Activated naive CD8-positive, alpha-beta T cell treated with anti-CD3 and anti-CD28 coated beads for 36 hours (primary cell): ENCODE measurements at places on chromosomes 5 and 9. TPM values are rescaled to one million over a fixed set of nuclear protein-coding genes. Genes with fewer than 3 reads are reported as not detected.

DNA sequence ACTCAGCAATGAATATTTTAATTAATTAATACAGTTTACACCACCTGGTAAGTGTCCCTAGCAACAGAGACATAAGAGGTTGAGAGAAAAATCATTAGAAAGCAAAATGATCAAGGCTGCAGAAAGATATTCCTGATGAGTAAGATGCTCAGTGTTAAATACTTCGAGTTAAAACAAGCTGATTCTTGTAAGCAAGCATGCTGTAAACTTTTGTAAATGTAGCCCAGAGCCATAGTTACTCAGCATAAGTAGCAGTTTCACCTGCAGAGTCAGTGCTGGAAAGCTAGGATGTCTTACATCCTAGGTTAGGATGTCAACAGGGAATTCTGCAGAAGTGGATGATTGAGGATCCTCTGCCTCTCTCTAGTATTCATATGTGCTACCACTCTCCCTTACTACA, 4.2 kb downstream of the PRKACG start:
- H3K36me3 ChIP-seq, result no peaks in the 10 kb centered on the region
- peaks cover 7% of the 10 kb centered on the region for H3K4me1 ChIP-seq
- H3K27me3 ChIP-seq, result peaks cover 30% of the 10 kb centered on the region
- no peak overlapping the region for H3K4me3 ChIP-seq
- DNase-seq, result no peak

DNA sequence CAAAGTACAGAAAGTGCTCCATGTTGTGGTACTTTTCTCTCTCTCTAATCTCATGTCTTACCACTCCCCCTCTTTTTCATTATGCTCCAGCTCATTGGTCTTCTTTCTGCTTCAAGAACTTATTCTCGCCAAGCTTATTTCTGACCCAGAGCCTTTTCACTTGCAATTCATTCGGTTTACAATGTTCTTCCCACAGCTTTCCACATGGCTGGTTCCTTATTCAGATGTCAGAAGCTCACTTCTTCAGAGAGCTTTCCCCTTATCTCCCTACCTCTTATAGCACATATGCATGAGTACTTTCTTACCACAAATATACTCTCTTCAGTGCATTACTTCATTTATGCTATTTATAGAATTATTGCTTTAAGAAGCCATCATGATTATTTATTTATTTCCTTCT, 338.8 kb upstream of the ATP10B start:
- no peaks in the 10 kb centered on the region for H3K27me3 ChIP-seq
- no peaks in the 10 kb centered on the region for H3K36me3 ChIP-seq
- no peak for DNase-seq
- no peak overlapping the region for H3K4me3 ChIP-seq
- no peaks in the 10 kb centered on the region for H3K4me1 ChIP-seq

GRCh38 chr9:114720086-114720676, 38.2 kb upstream of the TEX48 start:
- no peak overlapping the region for H3K4me3 ChIP-seq
- H3K27me3 ChIP-seq, result peaks cover 4% of the 10 kb centered on the region
- no peak for DNase-seq
- peaks cover 47% of the 10 kb centered on the region for H3K36me3 ChIP-seq
- peak overlapping the region; percentile 95 for H3K27ac ChIP-seq

DNA sequence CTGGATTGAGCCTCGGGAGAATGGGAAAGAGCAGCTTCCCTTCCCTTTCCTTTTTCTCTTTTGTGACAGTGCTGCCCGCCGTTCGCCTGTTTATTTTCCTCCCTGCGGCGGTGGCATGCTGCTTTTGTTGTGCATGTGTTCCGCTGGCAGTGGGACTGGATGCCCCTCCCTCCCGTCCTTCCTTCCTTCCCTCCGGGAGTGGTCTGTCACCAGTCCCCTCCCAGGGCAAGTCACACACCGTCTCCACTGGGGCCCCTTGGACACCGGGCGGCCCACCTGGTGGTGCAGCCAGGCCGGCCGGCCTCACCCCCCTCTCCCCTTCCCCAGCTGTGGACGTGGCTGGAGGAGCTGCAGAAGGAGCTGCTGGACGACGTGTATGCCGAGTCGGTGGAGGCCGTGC, 214.7 kb downstream of the TRIO start:
- no peaks in the 10 kb centered on the region for H3K27me3 ChIP-seq
- DNase-seq, result no peak
- no peak overlapping the region for H3K4me3 ChIP-seq
- H3K27ac ChIP-seq, result no peak overlapping the region
- H3K36me3 ChIP-seq, result no peaks in the 10 kb centered on the region

GRCh38 chr5:27325513-27325912, 287.1 kb upstream of the CDH9 start:
- H3K36me3 ChIP-seq, result no peaks in the 10 kb centered on the region
- no peak for DNase-seq
- peak overlapping the region; percentile 43 for H3K27ac ChIP-seq
- no peaks in the 10 kb centered on the region for H3K4me1 ChIP-seq

GRCh38 chr5:54807421-54807820, 178.0 kb downstream of the ESM1 start:
- DNase-seq, result no peak
- no peaks in the 10 kb centered on the region for H3K27me3 ChIP-seq
- H3K36me3 ChIP-seq, result no peaks in the 10 kb centered on the region
- peaks cover 20% of the 10 kb centered on the region for H3K4me1 ChIP-seq

- peaks cover 11% of the 10 kb centered on the region for H3K27me3 ChIP-seq
- no peak for DNase-seq
- H3K36me3 ChIP-seq, result no peaks in the 10 kb centered on the region
- no peak overlapping the region for H3K27ac ChIP-seq
- H3K4me1 ChIP-seq, result no peaks in the 10 kb centered on the region
Observed at GRCh38 chr9:8734760-8735159, 935.2 kb upstream of the DMAC1 start.

GRCh38 chr5:143131972-143132371, 271.5 kb downstream of the NR3C1 start:
- no peaks in the 10 kb centered on the region for H3K27me3 ChIP-seq
- H3K27ac ChIP-seq, result no peak overlapping the region
- H3K4me1 ChIP-seq, result no peaks in the 10 kb centered on the region
- H3K4me3 ChIP-seq, result no peak overlapping the region
- H3K36me3 ChIP-seq, result no peaks in the 10 kb centered on the region

DNA sequence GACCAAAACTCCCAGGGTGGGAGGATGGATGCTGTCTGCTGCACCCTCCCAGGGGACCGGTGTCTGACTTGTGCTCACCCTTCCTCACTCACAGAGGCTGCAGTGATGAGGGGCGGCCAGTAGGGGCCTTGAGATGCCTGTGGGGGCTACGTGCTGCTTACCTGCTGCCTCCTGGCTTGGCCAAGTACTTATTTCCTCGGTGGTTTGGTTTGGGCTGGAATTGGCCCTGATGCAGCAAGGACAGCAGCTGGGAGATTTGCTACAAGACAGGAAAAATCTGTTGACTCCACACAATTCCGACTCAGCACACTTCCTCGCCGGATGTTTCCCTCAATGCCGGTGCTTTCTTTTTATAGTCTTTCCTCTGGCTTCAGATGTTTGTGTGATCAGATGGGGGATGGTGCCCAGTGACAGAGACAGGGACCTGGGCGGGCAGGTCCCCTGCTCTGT, 6.6 kb downstream of the PCDH12 start:
- H3K4me1 ChIP-seq, result peaks cover 12% of the 10 kb centered on the region
- H3K36me3 ChIP-seq, result no peaks in the 10 kb centered on the region
- H3K27ac ChIP-seq, result no peak overlapping the region
- DNase-seq, result peak; percentile 52

DNA sequence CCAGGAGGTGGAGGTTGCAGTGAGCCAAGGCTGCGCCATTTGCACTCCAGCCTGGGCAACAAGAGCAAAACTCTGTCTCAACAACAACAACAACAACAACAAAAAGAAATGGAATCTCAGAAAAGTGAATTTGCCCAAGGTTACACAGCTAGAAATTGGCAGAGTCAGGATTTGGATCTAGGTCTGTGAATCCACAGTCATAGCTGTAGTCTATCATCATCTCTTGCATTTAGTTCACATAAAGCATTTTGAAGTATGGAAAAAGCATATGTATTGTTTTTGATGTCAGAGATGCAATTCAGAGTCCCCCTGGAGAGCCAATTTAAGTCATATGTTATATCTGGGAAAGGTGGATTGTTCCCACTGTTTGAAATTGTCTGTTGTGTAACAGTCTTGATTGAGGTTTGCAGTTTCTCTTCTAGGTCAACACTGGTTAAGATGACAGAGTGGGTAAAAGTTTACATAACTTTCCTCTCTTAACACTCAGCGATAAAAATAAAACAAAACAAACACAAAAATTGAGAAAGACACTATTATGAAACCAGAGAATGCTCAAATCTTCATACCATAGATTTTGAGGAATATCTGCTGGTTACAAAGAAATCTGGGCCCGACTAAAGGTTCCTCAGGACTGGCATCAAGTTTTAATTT, 21.5 kb upstream of the GPR21 start:
- DNase-seq, result no peak
- H3K27me3 ChIP-seq, result no peaks in the 10 kb centered on the region

GPBP1 gene
- 84.6 TPM for total RNA-seq

GAS1 gene
- 0.08 TPM for total RNA-seq

SLC2A6 gene
- 9.3 TPM for total RNA-seq

C9orf85 gene
- total RNA-seq, result 13.1 TPM

GRCh38 chr5:92944337-92944736, 636.7 kb downstream of the NR2F1-AS1 start:
- no peaks in the 10 kb centered on the region for H3K27me3 ChIP-seq
- DNase-seq, result no peak
- H3K4me3 ChIP-seq, result no peak overlapping the region
- H3K27ac ChIP-seq, result no peak overlapping the region

GRCh38 chr5:31585895-31586270, 53.0 kb upstream of the PDZD2 start:
- no peak overlapping the region for H3K27ac ChIP-seq
- H3K27me3 ChIP-seq, result peaks cover 25% of the 10 kb centered on the region
- H3K36me3 ChIP-seq, result no peaks in the 10 kb centered on the region
- no peaks in the 10 kb centered on the region for H3K4me1 ChIP-seq
- no peak overlapping the region for H3K4me3 ChIP-seq

GRCh38 chr5:173901705-173902104, 13.6 kb downstream of the CPEB4 start:
- peaks cover 3% of the 10 kb centered on the region for H3K36me3 ChIP-seq
- H3K27ac ChIP-seq, result no peak overlapping the region
- H3K4me3 ChIP-seq, result no peak overlapping the region
- H3K27me3 ChIP-seq, result no peaks in the 10 kb centered on the region
- DNase-seq, result no peak
- H3K4me1 ChIP-seq, result peaks cover 15% of the 10 kb centered on the region

DNA sequence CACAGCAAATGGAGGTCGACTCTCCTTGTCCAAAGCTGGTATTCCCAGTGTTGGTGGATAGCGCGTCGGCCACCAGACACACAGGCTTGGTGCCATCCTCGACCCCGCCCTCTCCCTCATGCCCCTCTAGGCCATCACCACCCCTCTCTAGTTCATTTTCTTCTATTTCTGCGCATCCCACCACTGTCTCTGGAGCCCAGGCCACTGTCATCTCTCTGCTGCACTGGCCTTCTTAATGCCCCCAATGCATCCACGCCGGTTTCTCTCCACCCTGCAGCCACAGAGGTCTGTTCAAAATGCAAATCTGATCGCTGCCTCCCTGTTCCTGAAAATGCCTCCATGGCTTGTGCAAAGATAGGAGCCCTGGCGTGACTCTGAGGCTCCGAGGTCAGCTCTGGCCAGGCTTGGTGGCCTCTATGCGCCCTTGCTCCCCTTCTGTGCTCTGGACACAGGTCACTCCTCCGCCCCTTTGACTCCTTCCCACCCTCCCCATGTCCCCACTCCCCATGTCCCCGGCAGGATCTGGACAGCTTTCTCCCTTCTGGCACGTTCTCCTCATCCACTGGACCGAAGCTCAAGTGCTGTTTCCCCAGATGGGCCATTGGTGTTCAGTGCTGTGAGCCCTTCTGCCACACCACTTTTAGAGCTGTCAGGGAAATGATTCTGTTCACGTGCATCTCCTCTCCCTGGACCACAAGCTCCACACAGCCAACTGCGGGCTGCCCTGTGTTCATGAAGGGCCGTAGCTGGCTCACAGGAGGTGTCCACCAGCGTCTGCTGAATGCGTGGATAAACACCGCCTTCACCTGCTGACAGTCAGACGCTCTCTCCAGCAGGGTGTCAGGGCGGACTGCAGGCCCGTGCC, 59.5 kb upstream of the RNF130 start:
- H3K27ac ChIP-seq, result no peak overlapping the region
- H3K4me1 ChIP-seq, result peaks cover 10% of the 10 kb centered on the region
- no peak overlapping the region for H3K4me3 ChIP-seq
- DNase-seq, result no peak

HARS1 gene
- 95.2 TPM for total RNA-seq

ANXA2R gene
- 8.5 TPM for total RNA-seq

DNA sequence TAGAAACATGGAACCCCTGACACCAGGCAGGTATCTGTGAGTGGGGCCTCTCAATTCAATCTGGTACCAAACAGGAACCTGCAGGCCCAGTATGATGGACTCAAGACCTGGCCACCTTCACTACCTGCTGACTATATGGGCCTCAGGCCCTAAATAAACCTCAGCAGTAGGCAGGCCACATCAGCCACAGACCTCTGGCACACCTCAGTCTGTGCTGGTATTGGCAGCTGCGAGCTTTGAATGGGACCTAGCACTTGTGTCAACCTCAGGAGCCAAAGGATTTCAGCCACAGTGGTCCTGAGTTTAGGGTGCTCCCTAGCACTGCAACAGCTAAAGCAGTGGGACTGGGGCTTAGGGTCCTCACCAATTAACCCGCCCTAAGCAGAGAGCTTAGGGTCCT, 325.5 kb downstream of the ZNF608 start:
- no peak overlapping the region for H3K27ac ChIP-seq
- H3K27me3 ChIP-seq, result no peaks in the 10 kb centered on the region
- no peak overlapping the region for H3K4me3 ChIP-seq
- no peaks in the 10 kb centered on the region for H3K4me1 ChIP-seq

- no peaks in the 10 kb centered on the region for H3K36me3 ChIP-seq
- H3K4me1 ChIP-seq, result peaks cover 31% of the 10 kb centered on the region
- H3K4me3 ChIP-seq, result peak within 1 kb of the TSS; percentile 78
- H3K27ac ChIP-seq, result no peak within 1 kb of the TSS
- DNase-seq, result peak; percentile 47
Observed at GRCh38 chr5:95730730-95731570, at the start of gene RHOBTB3. RHOBTB3 (plus strand) TSS chr5:95731336; CDS start chr5:95731683, 347 bp downstream.

DNA sequence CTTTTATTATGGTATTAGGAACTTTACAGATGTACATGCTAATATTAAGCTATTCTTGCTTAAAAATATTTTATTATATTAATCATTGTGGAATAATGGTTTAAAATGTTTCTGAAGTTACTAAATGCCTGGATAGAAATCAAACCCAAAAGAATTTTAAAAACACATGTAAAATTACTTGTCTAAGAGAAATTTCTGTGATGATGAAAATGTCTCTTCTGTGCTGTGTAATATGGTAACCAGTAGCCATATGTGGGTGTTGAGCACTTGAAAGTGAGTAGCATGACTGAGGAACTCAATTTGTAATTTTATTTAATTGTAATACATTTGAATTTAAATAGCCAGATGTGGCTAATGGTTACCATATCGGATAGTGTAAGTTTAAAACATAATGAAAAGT, 66.7 kb upstream of the HSPB3 start:
- DNase-seq, result no peak
- peak overlapping the region; percentile 78 for H3K27ac ChIP-seq
- peaks cover 3% of the 10 kb centered on the region for H3K27me3 ChIP-seq
- peaks cover 17% of the 10 kb centered on the region for H3K4me1 ChIP-seq
- peaks cover 3% of the 10 kb centered on the region for H3K36me3 ChIP-seq
